ENCODE measurements at places on chromosomes 2 and 18.

GRCh38 chr18:77177009-77177408, 44.4 kb upstream of the MBP start:
- no peak for DNase-seq

GRCh38 chr2:102116630-102117471, 25.7 kb upstream of the IL1R1 start:
- DNase-seq, result peak; percentile 21

- DNase-seq, result no peak
These were observed 42.4 kb downstream of the TCF7L1 start for GRCh38 chr2:85175369-85176299.

- DNase-seq, result no peak
These were observed 19.8 kb downstream of the CCT7 start for GRCh38 chr2:73253901-73254300.

DNA sequence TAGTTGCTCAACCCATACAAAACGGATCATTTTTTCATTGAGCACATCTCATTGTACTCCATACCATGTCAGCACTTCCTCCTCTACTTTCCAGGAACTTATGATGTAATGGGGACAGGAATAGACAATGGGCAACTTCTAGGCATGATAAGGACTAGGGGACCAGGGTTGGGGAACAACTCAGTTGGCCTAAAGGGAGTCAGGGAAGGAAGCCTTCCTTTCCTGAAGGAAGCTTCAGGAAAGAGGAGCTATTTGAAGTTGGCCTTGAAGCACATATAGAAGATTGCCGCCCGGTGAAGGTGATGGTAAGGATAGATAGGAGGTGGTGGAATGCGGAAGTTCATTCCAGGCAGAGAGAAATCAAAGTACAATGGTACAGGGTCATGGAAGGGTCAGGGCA, 283.9 kb downstream of the SLC8A1 start:
- no peak for DNase-seq

- DNase-seq, result peak; percentile 63
These were observed 21.2 kb downstream of the SMAD4 start for GRCh38 chr18:51051105-51051712.

DNA sequence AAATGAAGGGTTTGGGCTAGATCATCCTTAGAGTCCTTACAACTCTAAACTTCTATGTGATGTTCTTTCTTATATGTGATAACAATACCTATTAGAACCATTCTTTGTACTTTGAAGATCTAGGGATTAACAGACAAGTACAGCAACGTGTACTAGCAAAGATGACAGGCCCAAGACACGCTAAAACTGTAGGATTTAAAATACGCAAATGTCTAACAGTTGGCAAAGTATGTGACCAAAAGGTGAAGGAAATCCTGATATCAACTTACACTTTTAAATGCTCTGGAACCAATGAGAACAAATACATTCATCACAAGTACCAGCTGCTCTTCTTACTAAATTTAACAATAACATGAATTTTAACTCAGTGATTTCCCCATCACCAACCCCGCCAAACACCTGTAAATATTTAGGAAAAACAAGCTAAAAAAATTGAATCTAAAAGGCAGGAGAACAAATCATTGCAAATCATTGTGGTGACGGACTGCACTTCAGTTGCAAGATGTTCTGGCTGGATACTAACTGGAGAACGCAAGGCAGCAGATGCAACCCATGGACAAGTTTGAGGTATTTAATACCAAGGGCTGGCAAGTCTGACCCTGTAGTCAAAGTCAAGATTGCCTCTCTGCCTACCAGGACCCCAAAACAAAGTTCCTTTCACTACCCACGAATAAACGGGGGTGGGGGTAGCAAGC, 1.4 kb downstream of the ANKRD44 start:
- no peak for DNase-seq

GRCh38 chr2:47218066-47218581, 63.0 kb upstream of the STPG4 start:
- no peak for DNase-seq

DNA sequence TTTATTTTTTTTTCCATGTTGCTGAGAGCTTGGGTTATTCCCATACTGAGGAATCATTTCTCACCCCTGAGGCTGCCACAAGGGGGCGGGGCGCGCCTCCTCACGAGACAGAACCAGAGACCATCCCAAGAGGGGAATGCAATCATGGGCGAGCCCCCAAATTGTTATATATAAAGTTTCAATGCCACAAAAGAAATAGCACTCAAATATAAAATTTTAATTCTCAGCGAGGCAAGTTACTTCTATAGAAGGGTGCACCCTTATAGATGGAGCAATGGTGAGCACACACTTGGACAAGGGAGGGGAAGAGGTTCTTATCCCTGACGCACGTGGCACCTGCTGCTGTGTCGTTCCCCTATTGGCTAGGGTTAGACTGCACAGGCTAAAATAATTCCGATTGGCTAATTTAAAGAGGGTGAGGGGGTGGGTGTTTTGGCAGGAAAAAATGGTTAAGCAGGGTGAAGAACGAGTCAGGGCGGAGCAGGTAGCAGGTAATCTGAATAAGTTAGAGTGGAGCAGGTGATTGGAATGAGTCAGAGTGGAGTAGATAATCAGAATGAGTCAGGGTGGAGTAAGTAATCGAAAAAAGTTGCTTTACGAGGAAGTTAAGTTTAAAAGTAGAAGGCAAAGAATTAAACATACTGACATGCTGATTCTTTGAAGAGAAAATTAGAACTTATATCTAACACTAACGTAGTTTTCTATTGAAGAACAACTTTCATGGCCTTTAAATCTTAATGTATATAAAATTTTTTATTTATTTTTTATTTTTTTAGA, 177.5 kb downstream of the MTCL1 start:
- DNase-seq, result no peak

DNA sequence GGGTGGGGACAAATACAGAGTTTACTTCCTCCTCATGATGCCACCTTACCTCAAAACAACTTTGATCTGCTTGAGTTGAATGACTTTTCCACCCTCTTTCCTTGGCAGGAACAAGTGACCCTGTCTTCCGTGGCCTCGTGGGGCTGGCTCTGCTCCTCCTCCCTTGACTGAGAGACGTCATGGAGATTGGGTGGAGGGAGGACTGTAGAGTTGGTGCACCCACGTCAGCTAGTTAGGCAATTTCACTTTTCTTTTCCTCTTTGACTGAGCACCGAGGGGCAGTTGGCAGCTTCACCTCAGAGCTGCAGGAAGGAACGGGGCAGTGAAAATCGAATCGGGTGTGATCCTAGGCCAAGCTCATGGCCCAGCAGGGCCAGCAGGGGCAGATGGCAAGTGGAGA, at the start of gene SP140:
TSS of gene SP140 (plus strand) at position 251 of the 400 bp plus-strand sequence. CDS start at position 360, 109 bp downstream.
- peak; percentile 94 for DNase-seq

DNA sequence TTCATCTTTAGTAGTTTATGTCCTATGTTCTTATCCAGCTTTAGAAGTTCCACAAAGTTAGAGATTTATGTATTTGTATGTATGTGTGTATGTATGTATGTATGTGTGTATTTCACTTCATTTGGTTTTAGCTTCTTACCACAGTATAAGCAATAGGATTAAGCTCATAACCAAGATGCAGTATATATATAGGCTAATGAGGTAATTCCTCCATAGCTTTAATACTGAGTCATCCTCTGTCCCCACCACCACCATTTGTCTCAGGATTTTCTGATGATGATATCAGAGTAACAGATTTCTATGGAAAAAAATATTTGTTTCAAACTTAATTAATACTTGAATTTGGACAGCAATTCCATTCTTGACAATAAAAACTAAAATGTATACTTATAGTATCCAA, 159.2 kb downstream of the SOX11 start:
- no peak for DNase-seq

- no peak for DNase-seq
These were observed 216.9 kb upstream of the FSHR start for GRCh38 chr2:49371128-49371701.

DNA sequence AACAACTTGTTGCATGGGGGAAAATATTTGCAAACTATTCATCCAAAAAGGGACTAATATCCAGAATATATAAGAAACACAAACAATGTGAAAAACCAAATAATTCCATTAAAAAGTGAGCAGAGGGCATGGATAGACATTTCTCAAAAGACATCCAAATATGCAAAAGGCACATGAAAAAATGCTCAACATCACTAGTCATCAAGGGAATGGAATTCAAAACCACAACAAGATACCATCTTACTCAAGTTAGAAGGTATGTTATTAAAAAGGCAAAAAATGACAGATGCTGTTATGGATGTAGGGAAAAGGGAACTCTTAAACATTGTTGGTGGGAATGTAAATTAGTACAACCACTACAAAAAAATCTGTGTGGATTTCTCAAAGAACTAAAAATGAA, 396.5 kb downstream of the CCDC85A start:
- DNase-seq, result no peak

DNA sequence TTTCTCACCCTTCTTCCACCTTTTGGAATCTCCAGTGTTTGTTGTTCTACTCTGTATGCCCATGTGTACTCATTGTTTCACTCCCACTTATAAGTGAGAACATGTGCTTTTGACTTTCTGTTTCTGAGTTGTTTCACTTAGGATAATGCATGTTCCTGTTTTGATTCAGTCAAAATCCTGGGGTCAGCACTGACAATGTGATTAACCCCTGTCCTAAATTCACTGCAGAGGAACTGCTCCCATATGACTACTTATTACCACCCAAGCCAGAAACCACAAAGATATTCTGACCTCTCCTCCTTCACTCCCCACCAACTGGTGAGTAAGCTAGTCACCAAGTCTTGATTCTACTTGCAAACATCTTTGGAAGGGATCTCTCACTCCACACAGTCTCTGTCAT, 251.4 kb upstream of the TCF4 start:
- DNase-seq, result no peak

DNA sequence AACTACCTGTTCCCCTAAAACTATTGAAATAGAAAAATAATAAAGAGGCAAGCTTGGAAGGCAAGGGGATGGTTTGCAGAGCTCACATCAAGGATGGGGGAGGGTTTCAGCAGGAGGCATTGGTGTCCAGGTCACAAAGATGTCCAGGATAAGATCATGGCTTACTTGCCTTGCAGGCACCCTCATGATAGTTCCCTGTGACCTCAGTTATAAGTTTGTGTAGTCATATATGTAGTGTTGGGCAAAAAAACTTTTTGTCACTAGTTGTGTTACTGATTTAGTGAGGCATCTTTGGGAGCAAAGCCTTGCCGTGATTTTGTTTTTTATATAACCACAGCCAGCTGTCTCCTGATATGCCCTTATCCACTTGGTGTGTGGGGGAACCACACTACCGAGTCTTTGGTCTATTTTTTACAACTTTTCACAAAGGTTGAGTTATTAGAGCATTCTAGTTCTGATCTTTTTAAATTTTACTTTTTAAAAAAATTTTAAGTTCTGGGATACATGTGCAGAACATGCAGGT, 53.3 kb downstream of the IL1R2 start:
- no peak for DNase-seq

- no peak for DNase-seq
These were observed 728 bp downstream of the AUP1 start for GRCh38 chr2:74528600-74529356.

- DNase-seq, result no peak
These were observed 1615.1 kb downstream of the DPP10 start for GRCh38 chr2:116057538-116057937.

DNA sequence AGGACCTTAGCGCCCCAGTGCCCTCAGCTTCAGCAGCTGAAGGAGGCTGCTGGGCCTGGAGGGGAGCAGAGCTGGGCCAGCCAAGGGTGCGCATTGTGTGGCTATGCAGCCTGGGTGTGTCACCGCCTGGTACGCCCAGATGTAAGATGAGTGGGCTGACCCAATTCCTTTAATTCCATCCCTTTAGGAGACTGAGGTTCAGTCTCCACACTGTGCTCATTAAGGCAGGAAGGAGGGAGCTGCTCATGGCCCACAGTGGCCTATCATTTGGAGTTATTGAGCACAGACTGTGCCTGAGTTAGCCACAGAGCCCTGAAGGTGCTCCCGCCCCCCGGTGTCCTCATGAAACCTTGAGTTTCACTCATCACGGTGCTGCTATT, 194.1 kb upstream of the GLI2 start:
- no peak for DNase-seq

Data from activated CD4-positive, alpha-beta T cell treated with anti-CD3 and anti-CD28 coated beads, Interleukin-2, amount 50 U/mL, for 16 hours (primary cell).